GM23248 (cell line): ENCODE measurements at places on chromosomes 12 and 14. TPM values are rescaled to one million over a fixed set of nuclear protein-coding genes. Genes with fewer than 3 reads are reported as not detected.
A peak's percentile ranks its signal among the peaks of the same experiment; 100 is the strongest.

Gene KRT71
- not detected in 2 replicates for total RNA-seq

- no peak for DNase-seq
These were observed 68.8 kb downstream of the RNFT2 start for GRCh38 chr12:116806845-116807440.

GRCh38 chr14:63282997-63283883 lies 35.5 kb downstream of the GPHB5 start:
- peak; percentile 22 for DNase-seq

DNA sequence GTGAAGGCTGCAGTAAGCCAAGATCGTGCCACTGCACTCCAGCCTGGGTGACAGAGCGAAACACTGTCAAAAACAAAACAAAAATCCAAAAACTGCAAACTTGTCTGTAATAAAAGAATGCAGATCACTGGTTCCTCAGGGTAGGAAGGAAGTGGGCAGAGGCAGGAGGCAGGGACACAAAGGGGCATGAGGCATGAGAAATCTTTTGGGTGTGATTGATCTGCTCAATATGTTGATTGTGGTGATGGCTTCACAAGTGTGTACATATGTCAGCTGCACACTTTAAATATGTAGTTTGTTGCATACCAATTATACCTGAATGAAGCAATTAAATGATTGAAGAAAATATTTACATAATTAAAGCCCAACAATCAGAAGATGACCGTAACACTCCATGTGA lies 117.6 kb downstream of the CMAS start:
- no peak for DNase-seq

DNA sequence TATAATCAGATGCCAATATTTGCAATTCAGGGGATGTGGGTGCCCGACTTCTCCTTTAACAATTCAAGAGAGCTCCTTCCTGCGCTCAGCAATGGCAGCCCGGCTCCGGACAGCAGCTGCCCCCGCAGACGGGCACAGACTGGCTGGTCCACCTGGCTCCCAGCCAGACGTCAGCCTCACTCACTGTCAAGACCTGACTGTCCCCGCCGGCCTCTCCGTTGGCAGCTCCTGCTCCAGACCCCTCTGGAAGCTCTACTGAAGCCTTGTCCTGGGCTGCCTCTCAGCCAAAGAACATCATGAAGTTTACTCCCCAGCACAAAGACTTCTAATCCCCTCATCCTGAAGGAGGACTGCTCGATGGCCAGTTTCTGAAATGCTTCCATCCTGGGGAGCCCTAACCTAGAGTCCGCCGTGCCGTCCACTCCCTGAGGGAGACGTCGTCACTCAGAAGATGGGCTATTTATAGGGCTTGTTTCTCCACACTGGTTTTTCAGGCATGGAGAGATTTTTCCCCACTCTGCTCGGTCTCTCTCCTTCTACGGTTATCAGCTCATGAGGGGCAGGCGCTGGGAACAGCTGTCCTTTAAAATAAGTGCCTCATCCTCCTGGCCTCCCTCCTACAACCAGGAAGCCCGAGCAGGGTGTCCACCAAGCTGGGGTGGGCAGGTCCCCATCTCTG lies 126.2 kb downstream of the RFLNA start:
- DNase-seq: no peak

DNA sequence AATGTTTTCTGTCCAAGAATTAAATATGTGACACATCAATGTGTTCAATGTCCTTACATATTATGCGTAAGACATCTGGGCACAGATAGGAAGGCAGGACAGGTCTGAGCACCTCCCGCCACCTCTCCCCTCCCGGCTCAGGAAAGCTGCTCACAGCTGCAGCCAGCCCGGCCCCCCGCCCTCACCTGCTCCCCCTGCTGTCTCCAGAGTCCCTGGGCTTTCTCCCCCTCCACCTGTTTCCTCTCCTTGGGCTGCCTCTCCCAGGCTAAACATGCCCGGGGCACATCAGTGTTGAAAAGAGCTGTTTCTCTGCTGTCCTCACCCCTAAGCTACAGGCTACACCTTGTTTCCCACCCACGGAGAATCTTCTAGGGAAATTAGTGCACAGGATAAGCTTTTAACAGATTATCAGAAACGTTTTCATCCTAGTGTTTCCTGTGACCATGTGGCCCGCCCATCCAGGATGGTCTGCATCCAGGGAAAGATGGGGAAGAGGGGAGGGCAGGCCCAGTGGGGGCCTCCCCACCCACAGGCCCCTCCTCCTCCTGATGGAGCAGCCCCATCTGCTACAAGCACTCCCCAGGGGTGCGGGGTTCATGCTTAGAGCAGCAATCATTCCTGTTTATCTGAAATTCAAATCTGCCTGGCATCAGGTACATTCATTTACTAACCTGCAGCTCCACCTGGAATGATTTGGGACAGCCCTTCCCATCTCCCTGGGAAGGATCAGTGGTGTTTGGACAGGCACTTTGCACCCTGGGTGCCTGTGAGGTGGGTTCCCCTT lies 273.8 kb upstream of the SFSWAP start:
- no peak for DNase-seq

DNA sequence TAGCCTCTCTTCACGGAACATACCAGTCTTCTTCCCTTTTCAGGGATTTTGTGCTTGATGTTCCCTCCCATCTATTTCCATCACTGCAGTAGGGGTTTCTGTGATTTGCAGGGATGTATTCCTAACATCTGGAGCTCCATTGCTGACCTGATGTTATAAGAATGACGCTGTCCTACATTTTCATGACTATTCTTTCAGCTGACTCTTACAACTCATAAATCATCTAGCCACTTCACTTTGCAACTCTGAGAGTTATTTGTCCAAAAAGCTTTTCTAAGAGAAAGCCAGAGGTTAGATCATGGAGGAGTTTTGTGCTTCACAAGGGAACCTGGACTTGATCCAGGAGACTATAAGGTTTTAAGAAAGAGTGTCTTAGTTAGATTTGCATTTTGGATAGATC lies 116.6 kb upstream of the FAR2 start:
- DNase-seq: peak; percentile 36

DNA sequence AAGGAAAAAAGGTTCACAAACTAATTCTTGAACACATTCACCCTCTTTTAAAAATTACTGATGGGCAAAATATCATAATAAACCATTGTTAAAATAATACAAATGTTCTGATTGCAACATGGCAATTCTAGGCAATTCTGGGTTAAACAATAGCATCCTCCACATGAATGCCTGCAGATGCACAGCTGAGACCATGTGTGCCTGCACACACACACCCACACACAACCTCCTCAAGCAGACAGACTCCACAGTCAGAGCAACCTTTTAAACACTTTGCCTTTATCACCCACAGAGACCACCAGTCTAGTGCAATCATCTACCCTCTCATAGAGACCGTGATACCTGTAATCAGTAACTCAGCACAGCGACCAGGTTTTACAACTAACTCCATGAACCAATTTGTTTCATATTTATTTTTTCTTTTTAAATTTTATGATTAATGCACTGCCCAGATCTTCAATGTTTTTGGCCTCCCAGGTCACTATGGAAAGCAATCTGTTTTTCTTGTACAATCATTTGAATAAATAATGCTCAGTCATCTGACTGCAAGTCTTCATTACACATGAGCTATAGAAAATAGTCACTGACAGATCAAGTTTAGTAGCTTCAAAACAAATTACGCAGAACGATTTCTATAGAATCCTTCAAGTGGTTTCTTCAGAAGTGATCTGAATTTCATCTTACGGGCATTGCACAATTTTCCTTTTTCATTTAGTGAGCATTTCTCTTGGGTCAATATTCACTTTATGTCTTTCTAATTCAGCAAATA lies 105.8 kb downstream of the PRKD1 start:
- no peak for DNase-seq

- no peak for DNase-seq
These were observed 79.3 kb downstream of the KIF26A start for GRCh38 chr14:104217486-104218360.

DNA sequence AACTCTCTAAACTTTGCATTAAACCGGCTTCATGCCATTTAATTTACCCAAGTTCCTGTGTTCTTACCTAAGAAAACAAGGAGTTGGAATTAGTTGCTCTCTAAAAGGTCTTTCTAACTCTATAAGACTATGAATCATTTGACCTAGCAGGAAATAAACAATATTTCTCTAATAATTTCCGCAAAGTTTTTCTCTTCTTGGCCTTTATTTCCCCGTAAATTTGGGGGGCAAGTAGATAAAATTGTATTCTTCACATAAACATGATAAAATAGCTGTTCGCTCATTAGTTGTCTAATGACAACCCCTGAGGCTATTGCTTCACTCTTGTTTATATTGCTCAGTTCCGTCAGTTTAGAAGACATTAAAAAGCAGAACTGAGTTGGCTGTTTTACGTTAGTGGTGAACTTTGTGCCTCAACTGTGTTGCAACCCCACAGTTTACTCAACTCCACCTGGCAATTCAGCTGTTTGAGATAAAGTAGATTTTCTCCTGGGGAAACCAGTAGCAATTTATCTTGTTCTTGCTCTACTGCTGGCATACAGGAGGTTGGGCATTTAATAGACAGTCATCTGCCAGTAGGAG lies 74.7 kb downstream of the BTG1 start:
- no peak for DNase-seq

- no peak for DNase-seq
These were observed 36.8 kb downstream of the CCDC177 start for GRCh38 chr14:69537900-69538299.

GRCh38 chr12:13587721-13588390 lies 391.3 kb downstream of the EMP1 start:
- DNase-seq: no peak

DNA sequence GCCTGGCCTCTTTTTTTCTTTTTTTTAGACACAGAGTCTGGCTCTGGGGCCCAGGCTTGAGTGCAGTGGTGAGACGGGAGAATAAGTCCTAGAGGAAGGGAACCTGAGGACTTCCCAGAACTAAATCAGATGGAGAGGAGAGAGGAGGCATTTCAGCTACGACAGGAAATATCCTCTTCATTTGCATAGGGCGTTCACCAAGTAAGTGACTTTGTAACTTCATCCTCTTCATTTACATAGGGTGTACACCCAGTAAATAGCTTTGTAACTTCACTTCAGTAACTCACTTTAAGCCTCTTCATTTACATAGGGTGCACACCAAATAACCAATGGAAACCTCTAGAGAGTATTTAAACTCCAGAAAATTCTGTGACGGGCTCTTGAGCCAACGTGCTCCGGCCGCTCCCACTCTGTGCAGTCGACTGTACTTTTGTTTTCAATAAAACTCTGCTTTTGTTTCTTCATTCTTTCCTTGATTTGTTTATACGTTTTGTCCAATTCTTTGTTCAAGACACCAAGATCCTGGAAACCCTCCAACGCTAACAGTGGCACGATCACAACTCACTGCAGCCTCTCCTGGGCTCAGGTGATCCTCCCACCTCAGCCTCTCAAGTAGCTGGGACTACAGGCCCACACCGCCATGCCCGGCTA lies 21.4 kb upstream of the ANKRD9 start:
- DNase-seq: no peak
